ENCODE measurements at places on chromosomes 7 and 10.

- no peak for DNase-seq
Measured at GRCh38 chr10:31625566-31625965, 303.1 kb downstream of the ARHGAP12 start.

GRCh38 chr10:102132563-102133372 is at the start of gene PPRC1:
Gene PPRC1 (plus strand): TSS chr10:102133040. CDS start chr10:102133069, 29 bp downstream.
- peak; percentile 83 for DNase-seq

GRCh38 chr10:28250782-28251181 is 52.1 kb downstream of the MPP7 start:
- peak; percentile 12 for DNase-seq

DNA sequence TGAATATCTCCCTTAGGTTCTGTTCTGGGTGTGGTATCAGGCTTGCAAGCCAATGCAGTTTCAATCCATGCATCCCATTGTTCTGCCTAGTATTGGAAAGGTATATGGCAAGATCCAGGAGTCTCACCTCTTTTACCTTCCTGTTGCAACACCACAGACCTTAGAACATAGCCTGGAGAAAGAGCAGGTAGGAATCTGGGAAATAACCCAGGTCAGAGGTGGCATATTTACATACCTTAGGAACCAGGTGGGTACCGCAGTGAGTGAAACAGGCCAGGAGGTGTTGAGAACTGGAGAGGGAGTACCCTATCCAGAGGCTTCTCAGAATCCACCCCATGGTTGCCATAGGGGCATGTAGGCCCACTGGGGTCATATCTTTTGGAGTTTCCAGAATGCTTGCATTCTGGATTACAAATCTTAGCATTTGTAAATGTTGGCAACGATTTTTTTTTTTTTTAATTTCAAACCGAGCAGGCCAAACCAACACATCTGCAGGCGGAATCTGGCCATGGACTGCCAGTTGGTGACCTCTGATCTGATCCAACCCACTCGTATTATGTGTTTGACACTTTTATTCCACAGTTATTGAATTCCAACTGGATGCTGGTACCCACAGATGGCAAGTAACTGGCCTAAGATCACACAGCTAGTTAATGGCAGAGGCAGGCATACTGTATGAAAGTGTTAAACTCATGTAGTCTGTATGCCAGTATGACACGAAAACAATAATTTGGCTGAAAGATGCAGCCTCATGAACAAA is 180.3 kb upstream of the TCF7L2 start:
- no peak for DNase-seq

DNA sequence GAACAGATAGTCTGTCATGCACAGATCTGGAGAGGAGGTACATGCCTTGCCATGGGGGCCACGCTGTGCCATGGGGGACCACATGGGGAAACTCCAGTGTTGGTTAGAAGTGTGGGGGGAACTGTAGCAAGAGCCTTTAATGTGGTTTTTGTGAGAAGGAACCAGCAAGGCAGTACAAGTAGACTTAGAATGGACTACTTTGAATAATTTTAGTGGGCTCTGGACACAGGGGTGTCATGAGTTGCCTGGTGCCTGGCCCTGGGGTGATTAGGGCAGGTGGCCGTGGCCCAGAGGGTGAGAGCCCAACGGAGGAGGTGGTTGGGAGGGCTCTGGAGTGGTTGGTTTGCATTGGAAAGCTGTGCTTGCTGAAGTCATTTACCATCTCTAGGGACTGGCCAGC is 77.2 kb downstream of the CXCL12 start:
- DNase-seq, result no peak

GRCh38 chr7:7978860-7979259 is 10.3 kb downstream of the GLCCI1 start:
- no peak for DNase-seq

DNA sequence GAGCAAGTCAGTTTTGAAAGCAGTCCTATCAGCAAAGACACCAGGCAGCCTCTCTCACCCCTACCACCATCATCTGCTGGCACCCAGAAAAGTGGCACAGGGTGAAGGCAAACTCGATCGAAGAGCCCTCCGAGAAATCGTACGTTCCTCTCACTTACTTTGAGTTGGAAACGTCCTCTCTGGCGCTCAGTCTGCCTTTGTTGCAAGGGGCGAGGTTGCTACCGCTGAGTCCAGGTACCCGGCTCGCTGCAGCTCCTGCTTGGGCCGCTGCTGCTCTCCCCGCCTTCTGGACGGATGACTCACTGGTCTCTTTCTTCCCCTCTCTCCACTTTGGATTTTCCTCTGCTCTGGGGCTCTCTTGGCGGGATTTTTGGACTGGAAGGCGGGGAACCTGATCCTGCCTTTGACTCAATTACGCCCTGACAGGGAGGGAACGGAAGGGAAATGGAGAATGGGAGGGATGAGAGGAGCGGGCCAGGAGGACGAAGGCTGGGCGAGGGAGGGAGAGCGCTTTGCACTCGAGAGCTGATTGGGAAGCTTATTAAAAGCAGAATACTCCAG is at the start of gene PTN:
Gene PTN, minus strand, starts transcription at position 453 of the 561 bp plus-strand sequence. CDS start 88,760 bp downstream, outside the sequence.
- DNase-seq, result peak; percentile 64

- DNase-seq, result no peak
Measured at GRCh38 chr10:18271491-18271890, 131.3 kb downstream of the CACNB2 start.

GRCh38 chr10:110574420-110574819 is 6.9 kb downstream of the SMC3 start:
- DNase-seq, result no peak

GRCh38 chr10:99560277-99561126 is 27.8 kb downstream of the NKX2-3 start:
- no peak for DNase-seq

- DNase-seq, result no peak
Measured at GRCh38 chr10:92641492-92641891, 48.3 kb upstream of the HHEX start.

- no peak for DNase-seq
Measured at GRCh38 chr7:133369130-133369529, 116.3 kb downstream of the EXOC4 start.

DNA sequence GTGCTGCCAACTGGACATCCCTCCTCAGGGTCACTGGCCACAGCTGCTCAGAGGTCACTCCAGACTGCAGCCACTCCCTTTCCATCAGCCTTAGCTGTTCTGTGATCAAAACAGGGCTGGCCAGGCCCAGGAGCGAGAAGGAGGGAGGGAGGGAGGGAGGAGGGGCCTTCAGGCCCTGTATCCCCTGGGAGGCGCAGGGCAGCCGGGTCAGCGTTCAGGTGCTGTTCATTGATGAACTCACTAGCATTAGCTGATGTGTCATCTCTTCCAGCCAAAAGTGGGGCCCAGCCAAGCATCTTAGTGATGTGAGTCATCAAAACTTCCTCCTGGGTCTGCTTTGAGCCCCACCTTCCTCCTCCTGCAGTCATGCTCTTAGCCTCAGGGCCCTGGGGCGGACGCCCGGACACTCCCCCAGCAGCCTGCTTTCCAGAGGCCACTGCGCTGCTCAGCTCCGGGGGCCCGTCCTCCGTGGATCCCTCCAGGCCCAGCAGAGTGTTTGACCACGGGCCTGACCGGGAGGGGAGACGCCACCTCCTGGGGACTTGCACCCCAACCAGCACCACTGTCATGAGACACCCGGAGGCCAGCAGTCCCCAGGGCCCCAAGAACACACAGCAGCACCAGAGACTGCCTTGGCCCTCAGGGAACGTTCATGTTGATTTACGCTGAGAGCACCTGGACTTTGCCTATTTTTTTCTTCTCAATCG is 149.2 kb downstream of the PRKAG2 start:
- no peak for DNase-seq

- no peak for DNase-seq
Measured at GRCh38 chr10:54441275-54441674, 359.8 kb downstream of the PCDH15 start.

- DNase-seq, result no peak
Measured at GRCh38 chr7:44764081-44764480, 15.4 kb downstream of the ZMIZ2 start.

DNA sequence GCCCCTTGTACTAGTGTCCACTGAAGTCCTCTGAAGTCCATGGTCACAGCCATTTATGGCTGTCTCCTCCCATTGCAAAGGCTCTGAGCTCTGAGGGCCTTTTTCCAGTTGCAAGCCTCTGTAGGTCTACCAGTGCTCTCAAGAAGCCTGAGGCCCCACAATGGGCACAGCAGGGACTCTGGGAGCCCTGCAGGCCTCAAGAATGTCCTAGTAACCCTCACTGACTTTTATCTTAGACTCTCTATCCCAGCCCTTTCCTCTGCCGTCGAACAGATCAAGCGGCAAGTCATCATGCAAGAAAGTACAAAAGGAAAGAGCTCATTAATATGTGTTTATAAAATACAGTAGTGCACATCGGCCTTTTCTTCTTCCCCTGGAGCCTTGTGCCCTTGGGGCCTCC is 23.4 kb downstream of the VWA2 start:
- no peak for DNase-seq

DNA sequence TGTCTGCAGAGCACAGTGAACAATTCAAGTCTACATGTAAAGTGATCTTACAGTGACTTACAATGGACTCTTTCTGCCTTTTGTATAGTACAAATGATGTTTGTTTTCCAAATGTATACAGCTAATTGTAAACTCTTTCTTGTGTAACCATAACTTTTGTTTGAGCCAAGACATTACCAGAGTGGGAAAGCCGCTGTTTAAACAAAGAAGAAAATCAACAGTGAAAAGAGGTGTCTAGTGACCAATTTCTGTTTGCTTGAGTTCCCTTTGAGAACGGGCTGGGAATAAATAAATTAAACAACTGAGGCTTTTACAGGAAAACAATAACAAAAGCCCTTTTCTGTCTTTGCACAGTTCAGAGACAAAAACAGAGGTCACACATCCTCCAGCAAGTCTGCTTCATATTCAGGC is 1163.4 kb downstream of the CNTNAP2 start:
- DNase-seq, result peak; percentile 50

- DNase-seq, result no peak
Measured at GRCh38 chr7:24945899-24946298, 34.1 kb downstream of the OSBPL3 start.

DNA sequence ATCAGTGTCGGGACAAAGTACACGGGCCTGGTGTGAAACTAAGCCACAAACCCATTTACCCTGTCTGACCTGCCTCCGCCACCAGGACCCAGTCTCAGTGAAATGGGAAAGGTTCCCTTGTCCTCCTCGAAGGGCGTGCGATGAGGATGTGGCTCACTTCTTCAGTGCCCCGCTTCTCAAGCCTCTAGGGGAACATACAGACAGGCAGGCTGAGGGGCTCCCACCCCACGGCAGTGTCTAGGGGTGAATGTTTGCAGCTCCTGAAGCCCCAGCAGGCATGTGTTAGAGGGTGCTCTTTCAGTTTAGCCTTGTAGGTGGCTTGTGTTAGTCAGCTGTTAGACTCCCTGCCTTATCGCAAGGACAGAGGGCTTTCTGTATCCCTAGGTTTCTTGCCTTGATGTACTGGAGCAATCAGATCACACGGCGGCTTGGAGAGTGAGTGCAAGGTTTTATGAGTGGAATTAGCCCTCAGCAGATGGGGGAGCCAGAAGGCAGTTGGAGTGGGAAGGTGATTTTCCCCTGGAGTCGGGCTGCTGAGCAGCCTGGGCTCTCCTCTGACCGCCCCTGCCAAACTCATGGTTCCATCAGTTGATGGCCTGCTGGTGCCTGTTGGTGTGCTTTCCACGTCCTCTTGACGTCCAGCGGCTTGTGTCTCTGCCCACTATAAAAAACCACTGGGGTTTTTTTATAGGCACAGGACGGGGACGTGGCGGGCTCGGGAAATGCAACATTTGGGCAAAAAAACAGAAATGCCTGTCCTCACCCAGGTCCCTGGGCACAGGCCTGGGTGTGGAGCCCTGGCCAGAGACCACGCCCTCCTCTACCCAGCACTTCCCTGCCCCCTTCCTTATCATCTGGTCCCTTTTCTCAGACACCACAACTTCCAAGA is 759 bp downstream of the NUDT1 start:
- no peak for DNase-seq

- no peak for DNase-seq
Measured at GRCh38 chr10:33800986-33801385, 466.5 kb upstream of the NRP1 start.

DNA sequence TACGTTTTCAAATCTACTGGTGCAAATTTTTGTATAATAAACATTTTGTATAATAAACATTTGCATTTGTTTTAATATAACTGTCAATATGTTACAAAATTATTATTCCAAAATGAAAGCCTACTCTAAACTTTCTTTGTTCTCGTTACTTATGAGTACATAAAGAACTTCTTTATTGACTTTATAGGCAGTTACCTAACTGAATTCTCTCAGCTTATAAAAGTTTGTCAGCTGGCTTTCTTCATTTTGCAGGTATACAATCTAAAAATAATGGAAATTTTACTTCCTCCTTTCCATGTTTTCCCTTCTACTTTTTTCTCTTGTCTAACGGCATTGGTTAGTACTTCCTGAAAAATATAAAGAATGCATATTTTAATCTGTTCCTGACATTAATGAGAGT is 137.1 kb downstream of the CHCHD3 start:
- DNase-seq, result no peak

DNA sequence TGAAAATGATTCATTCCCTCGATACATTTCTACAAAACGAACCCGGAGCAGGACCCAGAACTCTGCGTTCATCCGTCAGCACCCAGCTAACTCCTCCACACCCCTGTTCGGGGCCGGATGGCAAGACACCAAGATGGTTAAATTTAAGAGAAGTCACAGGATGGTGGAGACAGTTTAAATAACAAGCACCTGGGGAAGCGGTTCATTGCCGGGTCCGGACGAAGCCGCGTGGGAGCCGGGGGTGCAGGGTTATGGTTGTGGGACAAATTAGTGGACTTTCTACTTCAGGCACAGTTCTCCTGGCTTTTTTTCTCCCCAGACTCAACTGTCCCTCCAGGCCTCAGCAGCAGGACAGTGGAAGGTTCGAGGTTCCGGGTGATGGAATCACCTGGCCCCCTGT is 45.4 kb downstream of the ASB13 start:
- DNase-seq, result no peak

- DNase-seq, result no peak
Measured at GRCh38 chr7:70044981-70045380, 446.7 kb downstream of the AUTS2 start.

DNA sequence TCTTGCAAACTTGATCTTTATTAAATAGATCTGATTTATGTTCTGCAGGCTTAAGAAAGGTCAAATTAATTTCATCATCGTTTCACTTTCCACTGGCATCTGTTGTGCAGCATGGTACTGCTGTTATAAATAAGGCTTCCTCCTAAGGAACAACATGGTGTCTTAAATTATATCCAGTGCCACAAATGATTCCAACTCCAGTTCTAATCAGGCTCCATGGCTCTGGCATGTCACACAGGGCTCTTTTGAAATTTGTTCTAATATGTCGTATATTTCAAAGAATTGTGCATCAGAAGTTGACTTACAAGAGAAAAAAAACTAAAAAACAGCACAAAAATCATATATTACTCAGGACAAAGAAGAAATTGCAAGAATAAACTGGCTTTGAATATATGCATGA is 1090.8 kb upstream of the CELF2 start:
- DNase-seq, result no peak

DNA sequence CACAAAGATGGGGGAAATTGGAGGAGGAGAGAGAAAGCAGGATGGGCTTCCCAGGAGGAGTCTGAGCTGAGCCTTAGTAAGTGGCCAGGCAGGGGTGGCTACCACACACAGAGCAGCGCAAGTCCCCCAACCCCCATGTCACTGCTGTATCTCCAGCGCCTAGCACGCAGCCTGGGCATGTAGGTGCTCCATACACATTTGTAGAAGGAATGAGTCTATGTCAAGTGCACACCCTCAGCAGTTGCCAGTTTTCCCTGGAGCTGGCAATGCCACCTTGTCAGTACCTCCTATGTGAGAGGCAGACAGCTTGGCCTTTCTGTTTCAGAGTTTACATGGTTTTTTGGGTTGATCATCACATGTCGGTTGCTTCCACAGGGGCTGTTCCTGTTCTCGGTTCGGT is 116.1 kb downstream of the CLEC2L start:
- DNase-seq, result no peak

- DNase-seq, result peak; percentile 27
Measured at GRCh38 chr7:82419200-82419599, 24.4 kb downstream of the CACNA2D1 start.

All from NCI-H1105 (cell line).